ENCODE measurements at places on chromosomes 5 and 9.

DNA sequence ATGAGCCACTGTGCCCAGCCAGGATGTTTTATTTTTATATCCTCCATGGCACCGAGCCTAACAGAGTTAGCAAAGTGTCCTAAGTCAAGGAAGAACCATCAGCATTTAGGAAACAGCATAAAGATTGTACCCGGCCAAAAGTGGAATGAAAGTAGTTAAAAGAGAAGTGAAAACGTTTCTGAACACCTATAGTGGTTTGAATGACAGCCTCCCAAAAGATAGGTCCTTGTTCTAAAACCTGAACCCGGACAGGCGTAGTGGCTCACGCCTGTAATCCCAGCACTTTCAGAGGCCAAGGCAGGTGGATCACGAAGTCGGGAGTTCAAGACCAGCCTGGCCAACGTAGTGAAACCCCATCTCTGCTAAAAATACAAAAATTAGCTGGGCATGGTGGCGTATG, 37.4 kb downstream of the ZFAND5 start:
- no peak for DNase-seq

- no peak for DNase-seq
Observed at GRCh38 chr5:143536364-143536763, 132.9 kb upstream of the NR3C1 start.

DNA sequence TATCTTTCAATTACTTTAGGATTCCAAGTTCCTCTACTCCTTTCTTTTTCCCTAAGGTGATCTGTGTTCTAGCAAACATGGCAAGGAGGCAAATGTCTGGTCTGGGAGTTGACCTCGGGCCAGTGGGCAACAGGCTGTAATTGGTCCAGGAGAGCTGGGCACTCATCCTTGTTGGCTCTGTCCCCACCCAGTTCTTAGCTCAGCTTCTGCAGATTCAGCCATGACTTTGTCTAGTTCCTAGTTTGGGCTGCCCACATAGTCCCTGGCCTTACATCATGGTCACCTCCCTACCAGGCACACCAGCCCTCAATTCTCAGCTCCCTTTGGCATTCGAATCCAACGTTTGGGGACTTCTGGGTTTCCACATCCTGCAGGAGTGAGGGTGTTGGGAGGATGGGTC, 92.1 kb upstream of the DAP start:
- no peak for DNase-seq

- no peak for DNase-seq
Observed at GRCh38 chr9:6302417-6302816, 25.8 kb upstream of the TPD52L3 start.

DNA sequence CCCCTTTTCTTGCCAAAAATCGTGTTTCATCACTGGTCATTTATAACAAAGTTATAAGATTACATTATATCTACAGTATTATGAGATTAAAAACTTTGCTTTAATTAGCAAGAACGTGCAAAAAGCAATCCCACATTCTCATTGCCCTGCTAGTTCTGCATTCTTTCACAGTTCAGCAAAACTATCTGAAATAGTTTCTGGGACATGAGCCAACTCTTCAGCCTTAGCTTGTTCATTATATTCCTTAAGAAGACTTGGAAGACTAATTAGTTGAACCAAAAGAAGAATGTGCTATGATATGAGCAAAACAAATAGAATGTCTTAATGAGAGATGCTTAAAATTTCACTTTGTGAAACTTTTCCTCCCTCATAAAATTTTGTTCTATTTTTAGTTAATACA, 76.7 kb downstream of the ITGA1 start:
- DNase-seq, result peak; percentile 18

DNA sequence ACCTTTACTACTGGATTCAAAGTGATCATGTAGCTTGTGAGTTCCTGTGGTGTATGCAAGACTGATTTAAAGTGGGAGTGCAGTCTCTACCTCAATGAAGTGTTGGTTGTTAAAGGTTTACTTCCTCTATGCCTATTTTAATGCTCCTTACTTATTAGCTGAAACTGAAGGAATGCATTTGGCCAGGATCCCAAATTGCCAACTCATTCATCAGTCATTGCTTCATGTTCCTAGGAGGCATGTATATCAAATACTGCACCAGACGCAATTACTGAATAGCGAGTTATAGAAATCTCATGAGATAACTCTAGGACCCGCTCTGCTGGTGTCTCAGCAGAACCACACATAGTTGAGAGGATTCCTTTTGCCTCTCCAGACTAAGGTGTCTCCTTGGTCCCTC, 143.0 kb upstream of the RPS23 start:
- no peak for DNase-seq

DNA sequence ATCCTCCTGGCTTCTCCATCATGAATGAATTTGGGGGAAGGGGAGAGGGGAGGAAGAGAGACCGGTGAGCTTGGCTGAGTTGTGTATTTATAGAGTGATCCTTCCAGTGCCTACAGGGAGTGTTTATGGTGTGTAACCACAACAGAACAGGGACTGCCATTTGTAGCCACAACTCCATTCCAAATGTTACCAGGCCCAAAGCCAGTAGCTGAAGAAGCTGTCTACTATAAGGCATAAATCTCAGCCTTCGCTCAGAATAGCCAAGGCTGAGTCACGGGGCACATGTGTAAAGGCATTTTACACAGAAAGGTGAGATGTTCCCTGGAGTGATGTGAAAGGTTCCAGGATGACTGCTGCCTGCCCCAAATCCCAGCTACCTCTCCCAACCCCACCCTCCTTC, 2.5 kb downstream of the TMEM252 start:
- DNase-seq, result no peak

DNA sequence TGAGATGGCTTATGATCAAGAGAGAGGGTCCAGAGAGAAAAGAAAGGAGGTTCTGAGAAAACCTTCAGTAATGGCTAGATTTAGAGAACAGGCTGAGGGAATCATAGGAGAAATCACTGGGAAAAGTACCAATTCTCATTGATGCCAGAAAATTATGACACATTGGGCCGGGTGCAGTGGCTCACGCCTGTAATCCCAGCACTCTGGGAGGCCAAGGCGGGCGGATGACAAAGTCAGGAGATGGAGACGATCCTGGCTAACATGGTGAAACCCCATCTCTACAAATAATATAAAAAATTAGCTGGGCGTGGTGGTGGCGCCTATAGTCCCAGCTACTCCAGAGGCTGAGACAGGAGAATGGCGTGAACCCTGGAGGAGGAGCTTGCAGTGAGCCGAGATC, 29.5 kb upstream of the PLIN2 start:
- no peak for DNase-seq

DNA sequence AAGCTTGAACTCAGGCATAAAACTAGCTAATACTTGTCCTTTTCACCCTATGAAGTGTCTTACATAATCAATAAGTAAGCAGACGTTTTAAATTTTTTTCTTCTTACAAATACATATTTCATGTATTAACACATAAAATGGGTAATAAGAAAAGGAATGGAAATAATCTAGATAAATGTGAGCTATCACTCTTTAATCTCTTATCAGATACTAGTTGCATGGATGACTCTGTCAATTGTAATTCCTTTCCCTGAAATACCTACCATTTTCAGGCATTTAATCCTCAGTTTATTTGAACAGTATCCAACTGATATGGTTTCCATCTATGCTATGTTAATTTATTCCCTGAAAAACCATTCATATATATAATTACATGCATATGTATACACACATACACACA, 166.0 kb upstream of the RGS7BP start:
- DNase-seq, result no peak

- DNase-seq, result no peak
Observed at GRCh38 chr5:132087176-132087575, 13.6 kb downstream of the CSF2 start.

DNA sequence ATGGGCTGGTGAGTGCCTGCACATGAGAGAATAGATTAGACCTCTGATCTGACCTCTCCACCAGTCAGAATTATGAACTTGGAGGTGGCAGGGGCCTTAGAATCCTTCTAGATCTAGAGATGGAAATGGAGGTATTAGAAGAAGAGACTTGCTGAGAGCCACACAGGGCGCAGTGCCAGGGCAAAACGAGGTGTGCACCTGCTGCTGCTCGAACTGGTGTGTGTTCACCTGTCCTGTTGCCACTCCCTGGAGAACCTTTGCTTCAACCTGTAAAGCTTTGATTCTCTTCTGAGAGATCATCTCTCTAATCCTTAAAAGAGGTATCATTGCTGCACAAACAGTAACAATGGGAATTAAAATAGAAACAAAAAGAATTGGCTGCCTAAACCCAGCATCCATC, 24.9 kb downstream of the FRMPD1 start:
- no peak for DNase-seq

GRCh38 chr5:59790776-59791475, 102.6 kb downstream of the PDE4D start:
- no peak for DNase-seq

GRCh38 chr5:169921949-169922348, 58.3 kb downstream of the INSYN2B start:
- DNase-seq, result no peak

GRCh38 chr5:99314721-99315120, 385.9 kb upstream of the CHD1 start:
- peak; percentile 32 for DNase-seq

DNA sequence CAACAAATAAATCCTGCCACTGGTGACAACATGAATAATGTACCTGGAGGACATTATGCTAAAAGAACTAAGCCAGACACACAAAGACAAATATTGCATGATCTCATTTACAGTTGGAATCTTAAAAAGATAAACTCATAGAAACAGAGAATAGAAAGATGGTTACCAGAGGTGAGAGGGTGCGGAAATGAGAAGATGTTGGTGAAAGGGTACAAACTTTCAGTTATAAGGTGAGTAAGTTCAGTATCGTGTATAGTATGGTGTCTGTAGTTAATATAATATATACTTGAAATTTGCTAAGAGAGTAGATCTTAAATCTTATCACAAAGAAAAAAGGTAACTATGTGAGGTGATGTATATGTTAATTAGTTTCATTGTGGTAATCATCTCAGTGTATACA, 63.3 kb downstream of the PRRC1 start:
- DNase-seq, result no peak

DNA sequence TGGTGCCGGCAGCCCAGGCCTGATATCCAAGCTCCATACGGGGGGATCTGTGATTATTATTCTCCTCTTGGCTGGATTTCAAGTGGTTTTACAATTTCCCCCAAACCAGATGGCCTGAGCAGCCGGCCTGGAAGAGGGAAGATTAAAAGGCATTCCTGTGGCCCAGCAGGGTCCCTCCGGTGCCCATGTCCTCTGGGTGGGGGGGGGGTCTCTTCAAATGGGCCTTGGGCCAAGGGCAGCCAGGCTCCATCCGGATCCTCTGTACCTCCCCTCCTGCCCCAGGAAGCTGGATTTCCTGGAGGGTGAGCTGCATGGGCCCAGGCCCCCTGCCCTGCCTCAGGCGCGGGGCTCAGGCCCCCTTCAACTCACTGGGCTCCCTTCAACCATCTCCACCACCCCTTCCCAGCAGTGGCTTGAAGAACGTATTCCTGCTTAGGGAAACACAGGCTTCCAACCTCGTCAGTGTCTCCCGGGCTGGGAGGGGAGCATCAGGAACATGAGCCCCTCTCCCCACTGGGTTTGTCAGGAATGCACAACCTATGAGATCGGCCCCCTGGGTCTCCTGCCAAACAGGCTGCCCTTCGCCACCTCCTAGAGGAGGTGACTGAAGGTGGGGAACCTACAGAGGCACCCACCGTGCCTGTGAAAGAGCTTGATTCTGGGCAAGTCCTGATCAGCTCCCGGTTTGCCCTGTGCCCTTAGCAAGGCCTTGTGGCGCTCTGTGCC, 62.9 kb upstream of the ORM1 start:
- peak; percentile 79 for DNase-seq

- peak; percentile 57 for DNase-seq
Observed at GRCh38 chr5:52989025-52989780, at the start of gene ITGA2. Gene ITGA2 (plus strand): TSS chr5:52989352. CDS start chr5:52989469, 117 bp downstream.

DNA sequence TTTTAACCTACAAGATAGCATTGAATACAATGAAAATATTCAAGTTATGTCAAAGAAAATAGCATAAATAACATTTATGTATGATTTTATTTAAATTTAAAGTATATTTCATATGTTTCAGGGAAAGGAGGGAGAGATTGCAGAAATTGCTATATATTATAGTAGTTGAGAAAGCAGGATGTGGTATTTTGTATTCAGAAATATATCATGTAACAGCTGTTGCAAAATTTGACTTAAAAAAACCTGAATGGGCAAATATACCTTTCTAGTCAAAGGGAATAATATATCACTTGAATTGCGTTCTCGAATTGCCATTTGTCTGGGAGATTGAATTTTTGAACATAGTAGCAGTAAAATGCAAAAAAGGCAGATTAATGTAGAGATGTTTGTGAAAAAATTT, 80.6 kb downstream of the PAM start:
- DNase-seq, result no peak

DNA sequence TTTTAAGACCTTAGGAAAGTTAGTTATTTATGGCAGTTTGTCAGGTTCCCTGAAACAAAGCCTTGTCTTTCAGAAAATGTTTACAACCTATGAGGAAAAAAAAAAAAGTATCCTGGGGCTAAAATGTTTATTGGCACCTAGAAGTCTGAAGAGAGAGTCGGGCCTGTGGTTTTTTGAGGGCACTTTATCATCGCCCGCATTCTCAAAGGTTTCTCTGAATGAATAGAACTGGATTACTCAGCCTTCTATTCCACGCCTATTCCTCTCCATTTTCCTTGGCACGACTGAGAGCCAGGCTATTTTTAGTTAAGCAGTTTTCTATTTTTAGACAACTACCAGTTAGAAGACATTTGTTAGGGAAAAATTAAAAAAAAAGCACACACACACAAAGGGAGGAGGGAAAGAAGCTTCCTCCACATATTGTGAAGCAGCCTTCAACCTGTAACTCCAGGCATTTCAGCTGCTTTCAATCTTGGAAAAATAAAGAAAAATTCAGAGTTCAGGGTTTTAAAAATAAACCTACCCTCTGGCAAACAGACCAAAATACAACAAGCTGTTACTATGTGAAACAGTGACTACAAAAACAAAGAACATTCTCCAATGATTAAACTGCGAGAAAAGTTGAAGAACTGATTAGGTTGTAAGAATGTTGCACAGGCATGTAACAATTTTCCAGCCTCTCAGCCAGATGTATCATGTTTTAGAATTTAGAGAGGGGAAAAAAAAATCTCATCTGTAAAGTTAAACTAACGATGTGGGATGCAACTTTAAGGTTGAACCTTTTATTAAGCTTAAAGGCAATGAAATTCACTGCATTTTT, 97.0 kb downstream of the MEF2C start:
- peak; percentile 56 for DNase-seq

- DNase-seq, result peak; percentile 22
Observed at GRCh38 chr5:73911761-73912393, 285.9 kb downstream of the ARHGEF28 start.

DNA sequence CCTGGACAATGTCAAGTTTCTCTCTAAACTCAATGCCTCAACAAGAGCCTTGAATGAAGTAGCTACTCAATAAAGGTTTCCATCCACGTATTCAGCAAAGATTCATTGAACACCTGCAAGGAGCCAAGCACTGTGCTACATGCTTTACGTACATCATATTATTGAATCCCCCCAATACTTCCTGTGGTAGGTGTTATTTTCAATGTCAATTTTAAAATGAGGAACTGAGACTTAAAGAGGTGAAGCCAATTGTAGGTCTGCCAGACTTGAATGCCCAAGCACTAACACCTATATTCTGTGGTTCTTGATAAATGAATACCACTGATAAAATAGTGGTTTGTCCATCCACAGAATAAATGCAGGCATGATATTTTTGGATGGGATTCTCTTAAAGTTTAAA, 162.3 kb downstream of the DRD1 start:
- DNase-seq, result no peak

- no peak for DNase-seq
Observed at GRCh38 chr5:485946-486491, 38.2 kb downstream of the SLC9A3 start.

All from brain (organoid and tissue), 16 donors.